ENCODE measurements at places on chromosomes 1 and 21.
A peak's percentile ranks its signal among the peaks of the same experiment; 100 is the strongest.

DNA sequence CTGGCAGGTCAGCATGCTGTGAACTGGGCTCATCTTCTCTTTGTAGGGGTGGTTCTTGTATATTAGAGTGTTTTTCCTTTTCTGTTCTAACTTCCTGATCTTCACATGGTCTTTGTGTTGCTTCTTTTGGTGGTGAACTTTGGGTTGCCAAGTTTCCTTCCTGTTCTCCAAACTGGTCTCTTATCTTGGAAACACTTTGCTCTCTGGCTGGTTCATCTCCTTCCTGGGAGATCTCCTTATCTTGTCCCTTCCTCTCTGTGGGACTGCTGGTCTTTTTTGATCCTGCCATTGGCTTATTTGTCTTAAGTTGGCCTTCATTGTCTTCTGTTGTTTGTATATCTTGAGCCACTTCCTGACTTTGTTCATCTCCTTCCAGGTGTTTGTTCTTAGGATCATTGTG, 2.1 kb downstream of the TCHHL1 start:
- no peak for DNase-seq

DNA sequence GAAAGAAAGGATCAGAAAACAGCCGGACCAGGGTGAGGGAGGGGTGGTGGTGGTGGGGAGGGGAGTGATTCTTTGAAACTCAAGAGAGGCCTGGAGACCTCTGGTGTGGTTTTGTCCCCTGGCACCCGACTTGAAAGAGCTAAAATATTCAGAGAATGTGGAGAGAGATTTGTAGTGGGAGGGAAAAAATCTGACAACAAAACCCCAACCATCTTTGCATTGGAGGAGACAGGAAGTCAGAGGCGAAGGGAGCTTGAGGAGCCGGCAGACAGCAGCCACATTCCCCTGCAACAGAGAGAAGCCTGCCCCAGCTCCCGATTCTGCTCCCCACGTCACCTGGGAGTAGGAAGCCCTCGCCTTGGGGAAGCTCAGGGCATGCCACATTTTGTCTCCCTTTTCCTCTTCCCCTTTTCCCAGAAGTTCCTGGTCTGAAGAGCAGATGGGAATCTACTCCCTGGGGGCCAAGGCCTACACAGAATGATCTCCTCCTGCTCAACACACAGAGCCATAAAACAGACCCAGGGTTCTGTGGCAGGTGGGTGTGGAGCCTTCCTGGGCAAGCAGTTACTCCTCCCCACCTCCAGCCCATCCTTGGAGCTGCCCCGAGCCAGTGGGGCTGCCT, 84.9 kb downstream of the ITPKB start:
- no peak for DNase-seq

DNA sequence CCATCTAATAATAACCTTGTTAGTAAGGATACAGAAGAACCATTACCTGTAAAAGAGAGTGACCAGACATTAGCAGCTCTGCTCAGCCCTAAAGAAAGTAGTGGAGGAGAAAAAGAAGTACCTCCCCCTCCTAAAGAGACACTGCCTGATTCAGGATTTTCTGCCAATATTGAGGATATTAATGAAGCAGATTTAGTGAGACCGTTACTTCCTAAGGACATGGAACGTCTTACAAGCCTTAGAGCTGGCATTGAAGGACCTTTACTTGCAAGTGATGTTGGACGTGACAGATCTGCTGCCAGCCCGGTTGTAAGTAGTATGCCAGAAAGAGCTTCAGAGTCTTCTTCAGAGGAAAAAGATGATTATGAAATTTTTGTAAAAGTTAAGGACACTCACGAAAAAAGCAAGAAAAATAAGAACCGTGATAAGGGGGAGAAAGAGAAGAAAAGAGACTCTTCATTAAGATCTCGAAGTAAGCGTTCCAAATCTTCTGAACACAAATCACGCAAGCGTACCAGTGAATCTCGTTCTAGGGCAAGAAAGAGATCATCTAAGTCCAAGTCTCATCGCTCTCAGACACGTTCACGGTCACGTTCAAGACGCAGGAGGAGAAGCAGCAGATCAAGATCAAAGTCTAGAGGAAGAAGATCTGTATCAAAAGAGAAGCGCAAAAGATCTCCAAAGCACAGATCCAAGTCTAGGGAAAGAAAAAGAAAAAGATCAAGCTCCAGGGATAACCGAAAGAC, 11.6 kb downstream of the SON start:
- DNase-seq = no peak

DNA sequence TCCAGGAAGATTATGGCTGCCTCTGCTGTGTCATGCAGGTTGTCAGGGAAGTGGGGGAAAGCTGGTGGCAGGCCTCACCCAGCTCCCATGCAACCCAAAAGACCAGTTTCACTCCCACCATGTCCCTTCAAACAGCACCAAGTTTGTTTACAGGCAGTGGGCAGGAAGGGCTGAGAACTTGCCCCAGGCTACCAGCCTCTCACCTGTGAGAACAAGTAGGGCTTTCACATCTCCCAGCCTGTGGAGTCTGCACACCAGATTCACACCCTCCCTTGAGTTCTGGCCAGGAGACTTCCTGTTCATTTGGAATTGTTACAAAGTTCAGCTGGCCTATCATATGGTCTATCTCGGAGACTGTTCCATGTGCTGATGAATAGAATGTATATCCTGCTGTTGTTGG, 27.8 kb downstream of the RPAP2 start:
- DNase-seq = no peak

DNA sequence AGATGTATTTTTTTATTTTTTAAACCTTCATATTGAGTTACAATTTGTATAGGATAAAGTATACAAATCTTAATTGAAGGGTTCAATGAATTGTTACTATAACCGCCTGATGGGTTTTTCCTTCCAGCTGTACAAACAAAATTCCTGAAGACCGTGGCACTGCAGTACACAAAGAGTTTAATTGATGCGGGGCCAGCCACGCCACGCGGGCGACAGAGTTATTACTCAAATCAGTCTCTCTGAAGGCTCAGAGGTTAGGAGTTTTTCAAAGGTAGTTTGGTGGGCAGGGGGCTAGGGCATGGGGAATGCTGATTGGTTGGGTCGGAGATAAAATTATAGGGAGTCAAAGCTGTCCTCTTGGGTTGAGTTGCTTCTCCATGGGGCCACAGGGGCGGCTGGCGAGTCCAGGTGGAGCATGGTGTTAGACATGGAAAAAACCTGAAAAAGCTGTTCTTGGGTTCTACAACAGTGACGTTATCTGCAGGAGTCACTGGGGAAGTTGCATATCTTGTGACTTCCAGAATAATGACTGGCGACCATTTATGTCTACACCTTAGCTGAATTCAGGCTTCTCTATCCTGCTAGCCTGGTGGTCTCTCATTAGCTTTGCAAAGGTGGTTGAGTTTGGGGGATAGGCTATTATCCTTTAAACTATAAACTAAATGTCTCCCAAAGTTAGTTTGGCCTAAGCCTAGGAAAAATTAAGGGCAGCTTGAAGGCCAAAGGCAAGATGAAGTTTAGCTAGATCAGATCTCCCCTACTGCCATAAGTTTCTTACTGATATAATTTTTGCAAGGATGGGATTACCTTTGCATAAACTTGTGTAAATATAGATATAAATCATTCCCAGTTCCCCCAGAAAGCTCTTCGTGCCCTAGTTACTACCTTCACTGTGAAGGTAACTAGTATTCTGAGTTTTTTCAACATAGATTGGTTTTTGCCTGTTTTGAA, 13.0 kb upstream of the TMEM9 start:
- DNase-seq = peak; percentile 58

- peak; percentile 52 for DNase-seq
Observed at GRCh38 chr1:69148731-69149130, 419.0 kb upstream of the LRRC7 start.

DNA sequence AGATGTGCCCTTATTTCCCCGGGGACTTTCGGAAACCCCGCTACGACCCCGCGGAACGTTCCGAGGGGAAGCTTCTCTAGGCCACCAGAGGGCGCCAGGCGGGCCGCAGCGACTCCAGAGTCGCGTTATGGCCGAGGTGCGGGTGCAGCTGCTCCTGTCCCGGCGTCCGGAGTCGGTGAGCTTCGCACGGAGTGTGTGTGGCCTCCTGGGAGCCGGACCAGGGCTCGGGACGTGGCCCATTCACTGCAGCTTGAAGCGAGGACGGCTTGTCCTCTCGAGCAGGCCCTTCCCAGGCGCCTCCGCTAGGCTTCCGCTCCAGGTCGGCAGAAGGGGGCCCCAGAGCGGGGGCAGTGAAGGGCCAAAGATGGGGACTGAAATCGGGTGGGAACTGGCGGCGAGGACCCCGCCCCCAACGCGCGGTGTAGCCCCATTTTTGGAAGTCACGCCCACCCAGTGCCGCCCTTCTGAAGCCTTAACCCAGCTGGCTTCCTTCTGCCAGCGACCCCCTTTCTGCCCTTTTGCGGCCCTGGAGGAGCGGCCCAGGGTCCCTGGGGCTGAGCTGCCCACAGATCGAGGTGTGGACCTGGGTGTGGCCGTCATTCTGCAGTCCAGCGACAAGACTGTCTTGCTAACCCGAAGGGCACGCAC, at the start of gene NUDT17:
Gene NUDT17 (plus strand): TSS at position 117 of the 648 bp plus-strand sequence. CDS start 11 bp downstream, at position 128.
- peak; percentile 93 for DNase-seq

GRCh38 chr1:30721812-30722537, 1.4 kb downstream of the MATN1 start:
- peak; percentile 67 for DNase-seq

DNA sequence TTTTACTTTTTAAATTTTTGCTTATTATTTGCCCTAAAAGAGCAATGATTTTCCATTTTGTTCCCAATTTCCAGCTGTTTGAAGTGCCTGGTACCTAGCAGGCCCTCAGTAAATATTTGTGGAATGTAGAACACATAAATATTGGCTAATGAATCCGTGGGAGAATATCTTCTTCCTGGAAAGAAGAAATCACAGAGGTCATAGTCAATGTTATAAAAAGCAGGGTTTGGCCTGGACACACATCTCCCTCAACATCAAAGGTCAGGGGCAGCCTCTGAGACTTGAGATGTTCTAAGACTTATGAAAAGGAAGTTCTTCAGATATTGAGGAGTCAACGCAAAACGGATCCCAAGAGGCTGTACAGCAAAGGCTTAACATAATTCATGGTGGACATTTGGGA, 358.1 kb downstream of the HHAT start:
- DNase-seq = no peak

DNA sequence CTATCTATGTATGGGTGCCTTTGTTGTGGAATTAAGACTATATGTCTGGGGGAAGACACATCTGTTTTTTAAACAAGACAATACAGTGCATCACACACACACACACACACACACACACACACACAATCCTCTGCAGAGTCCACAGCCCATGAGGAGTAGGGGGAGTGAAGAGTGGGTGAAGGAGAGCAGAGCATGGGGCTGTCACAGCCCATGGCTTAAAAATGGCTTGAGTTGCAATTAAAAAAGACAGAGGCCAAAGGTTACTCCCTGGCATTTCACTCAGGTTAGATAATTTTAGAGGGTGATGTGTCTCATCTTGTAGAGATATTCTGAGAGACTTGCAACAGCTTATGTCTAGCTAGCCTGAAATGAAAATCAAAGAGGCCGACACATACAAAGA, 176.5 kb upstream of the PLXNA2 start:
- DNase-seq = no peak

DNA sequence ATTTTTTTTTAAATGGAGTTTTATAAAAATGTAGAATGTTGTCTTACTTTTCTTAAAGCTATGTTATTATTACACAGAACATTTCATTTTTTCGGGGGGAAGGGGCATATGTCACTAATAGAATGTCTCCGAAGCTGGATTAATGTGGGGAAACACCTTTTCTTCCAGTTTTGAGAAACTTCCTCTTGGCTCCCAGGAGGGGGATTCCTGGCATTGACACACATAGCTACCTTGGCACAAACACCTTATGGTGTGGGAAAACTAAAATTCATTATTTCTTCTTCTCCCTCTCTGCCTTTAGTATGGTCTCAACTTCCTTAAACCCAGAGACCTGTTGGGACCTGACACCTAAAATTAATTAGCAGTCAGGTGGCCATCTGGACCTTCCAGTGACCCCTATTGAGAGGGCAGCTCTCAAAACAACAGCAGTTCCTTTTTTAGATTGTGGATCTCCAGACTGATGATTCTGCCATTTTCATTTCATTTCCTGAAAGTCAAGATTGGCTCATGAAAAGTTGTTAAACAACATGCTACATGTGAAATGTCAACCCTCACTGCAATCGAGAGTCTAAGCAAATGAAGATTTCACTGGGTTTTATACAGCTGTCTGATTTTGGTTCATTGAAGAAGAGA, 70.1 kb upstream of the EDEM3 start:
- no peak for DNase-seq

DNA sequence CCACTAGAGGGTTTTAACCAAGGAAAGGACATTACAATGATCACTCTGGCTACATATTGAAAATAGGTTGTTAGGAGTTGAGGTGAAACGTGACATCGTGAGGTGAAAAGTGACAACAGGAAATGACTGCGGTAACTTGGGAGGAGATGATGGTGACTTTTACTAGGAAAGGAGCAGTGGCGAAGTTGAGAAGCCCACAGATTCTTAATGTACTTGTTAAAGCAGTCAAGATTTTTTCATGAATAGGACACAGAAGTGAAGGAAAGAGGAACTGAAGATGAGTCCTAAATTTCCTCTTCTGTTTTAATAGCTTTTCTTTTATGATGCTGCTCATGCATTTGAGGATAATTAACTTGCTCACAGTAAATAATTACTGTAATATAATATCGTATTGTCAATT, 59.5 kb downstream of the OMA1 start:
- DNase-seq = no peak

GRCh38 chr1:8430476-8430875, 112.6 kb downstream of the SLC45A1 start:
- no peak for DNase-seq

Measured in stomach (tissue), 19 donors.